ENCODE measurements at places on chromosomes 11 and 22.
A peak's percentile ranks its signal among the peaks of the same experiment; 100 is the strongest.

DNA sequence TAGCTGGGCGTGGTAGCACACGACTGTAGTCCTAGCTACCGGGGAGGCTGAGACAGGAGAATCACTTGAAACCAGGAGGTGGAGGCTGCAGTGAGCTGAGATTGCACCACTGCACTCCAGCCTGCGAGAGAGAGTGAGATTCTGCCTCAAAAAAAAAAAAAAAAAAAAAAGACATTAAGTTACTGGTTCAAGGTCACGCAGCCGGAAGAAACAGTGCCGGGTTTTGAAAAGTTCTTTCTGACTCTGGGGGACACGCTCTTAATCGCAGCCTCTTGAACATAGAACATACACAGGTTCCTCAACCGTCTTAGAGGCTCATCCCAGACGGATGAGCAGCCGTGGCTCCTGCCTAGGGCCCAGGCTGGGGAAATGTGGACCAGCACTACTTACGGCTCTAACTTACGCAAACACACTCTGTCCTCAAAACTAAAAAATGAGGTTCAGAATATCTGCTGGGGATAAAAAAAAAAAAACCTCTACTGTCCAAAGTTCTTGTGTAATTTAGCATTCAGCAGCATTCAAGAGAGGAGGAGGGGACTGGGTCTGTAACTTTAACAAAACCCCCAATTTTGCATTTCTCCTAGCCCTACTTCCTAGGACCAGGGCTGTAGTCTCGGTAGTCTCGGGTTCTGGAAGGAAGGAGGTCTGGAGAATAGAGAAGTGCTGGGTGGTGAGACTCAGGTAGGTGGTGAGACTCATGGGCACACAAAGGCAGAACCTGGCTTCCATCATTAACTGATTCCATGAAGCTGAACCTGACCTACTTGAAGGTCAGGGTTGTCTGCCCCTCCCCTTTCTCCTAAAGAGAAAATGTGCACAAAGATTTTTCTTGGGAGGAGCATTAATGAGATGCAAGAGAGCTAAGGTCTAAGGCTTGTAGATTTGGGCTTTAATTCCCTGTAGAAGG is 6.0 kb downstream of the SPTBN2 start:
- peak; percentile 71 for DNase-seq

DNA sequence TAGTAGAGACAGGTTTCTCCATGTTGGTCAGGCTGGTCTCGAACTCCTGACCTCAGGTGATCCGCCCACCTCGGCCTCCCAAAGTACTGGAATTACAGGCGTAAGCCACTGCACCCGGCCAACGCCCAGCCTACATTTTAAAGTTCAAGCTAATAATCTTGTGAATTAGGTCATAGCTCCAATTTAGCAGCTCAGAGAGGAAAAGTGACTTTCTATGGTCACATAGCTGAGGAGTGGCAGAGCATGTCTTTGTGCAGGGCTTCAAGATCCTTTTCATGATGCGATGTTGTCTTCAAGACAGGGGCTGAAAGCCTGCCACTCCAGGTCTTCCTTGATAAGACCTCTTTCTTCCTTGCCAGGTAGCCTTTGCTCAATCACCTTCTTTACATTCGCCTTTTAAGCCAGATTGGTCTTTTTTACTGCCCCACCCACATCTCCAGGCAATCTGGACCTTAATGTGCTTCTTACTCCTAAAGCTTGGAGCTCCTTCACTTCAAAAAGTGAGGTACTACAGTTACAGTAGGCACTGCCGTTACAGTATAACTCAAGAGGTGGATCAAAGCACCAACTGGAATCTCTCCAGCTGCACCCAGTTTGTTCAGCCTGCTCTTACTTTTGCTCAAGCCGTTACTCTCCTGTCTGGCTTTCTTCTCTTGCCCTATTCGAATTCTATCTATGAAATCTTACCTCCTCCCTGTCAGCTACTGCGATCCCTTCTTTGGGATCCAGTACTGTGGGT is 18.2 kb downstream of the YWHAH start:
- no peak for DNase-seq

DNA sequence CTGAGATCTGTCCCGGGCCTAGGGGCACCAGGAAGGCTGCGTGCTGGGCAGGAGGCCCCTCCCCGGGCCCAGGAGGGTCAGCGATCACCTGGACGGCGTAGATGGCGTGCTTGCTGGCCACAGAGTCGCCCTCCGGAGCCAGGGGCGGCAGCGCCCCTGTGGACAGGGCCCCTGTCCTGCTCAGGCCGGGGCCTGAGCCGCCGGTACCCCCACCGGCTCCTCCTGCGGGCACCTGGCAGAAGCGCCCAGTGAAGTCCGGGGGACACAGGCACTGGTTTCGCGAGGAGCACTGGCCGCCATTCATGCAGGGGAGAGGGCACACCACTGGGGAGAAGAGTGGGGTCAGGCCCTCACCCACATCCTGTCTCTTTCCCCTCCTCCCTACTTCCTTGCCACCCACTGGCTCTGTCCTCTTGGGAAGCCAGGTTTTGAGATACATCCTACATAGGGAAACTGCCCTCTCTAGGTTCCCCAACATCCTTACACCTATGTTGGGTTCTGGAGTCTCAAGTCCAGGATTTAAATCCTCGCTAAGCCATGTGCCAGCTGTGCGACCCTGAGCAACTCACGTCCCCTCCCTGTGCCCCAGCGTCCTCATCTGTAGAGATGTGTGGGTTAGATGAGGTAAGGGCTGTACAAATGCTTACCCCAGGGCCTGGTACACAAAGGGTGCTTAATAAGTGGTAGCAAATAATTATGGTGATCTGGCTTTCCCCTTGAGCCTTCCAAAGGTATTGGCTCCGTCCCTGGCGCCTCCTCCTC is 3.9 kb downstream of the LTBP3 start:
- DNase-seq, result no peak

- no peak for DNase-seq
These were observed 239.5 kb downstream of the NTM start for GRCh38 chr11:131609921-131610320.

DNA sequence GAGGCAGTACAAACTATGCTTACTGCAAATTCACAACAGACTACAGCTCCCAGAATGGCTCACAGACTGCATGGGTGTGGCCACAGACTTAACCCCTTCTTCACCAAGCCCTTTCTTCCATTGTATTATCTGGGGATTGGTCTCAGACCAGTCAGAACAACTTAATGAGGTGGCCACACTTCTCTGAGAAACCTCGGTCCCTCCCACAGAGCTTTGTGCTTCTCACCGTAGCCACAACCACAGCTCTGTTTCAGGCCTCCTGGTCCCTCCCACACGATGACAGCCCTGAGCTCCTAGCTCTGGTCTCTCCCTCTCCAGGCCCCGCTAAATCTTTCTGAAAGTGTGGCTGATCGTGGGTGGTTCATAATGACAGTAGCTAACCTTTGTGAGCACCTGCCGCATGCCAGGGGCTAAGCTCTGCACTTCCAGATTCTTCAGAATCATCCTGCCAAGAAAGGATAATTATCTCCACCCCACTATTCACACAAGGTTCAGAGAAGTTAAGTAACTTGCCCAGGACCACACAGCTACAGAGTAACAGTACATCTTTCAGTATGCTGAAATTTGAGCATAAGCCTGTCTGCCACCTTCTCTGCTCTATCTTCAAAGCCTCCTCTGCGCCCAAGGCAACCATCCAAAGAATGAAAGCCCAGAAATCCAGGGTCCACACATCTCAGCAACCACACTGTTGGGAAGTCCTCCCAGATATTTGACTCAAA is 5.4 kb downstream of the PDE2A start:
- DNase-seq, result no peak

DNA sequence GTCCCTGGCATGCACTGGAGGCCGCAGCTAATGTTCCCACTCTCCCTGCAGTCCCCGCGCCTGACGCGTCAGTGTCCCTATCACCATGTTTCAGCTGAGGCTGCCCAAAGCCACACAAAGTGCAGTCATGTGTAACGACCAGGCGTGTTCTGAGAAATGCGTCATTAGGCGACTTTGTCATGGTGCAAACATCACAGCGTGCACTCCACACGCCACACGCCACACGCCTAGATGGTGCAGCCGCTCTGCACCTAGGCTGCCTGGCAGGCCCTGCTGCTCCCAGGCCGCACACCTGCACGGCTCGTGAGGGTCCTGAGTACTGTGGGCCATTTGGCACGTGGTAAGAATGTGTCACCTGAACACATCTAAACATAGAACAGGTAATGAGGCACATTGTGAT is 2.4 kb downstream of the CRELD2 start:
- no peak for DNase-seq

- DNase-seq, result no peak
These were observed 60.7 kb downstream of the STK33 start for GRCh38 chr11:8533332-8533731.

DNA sequence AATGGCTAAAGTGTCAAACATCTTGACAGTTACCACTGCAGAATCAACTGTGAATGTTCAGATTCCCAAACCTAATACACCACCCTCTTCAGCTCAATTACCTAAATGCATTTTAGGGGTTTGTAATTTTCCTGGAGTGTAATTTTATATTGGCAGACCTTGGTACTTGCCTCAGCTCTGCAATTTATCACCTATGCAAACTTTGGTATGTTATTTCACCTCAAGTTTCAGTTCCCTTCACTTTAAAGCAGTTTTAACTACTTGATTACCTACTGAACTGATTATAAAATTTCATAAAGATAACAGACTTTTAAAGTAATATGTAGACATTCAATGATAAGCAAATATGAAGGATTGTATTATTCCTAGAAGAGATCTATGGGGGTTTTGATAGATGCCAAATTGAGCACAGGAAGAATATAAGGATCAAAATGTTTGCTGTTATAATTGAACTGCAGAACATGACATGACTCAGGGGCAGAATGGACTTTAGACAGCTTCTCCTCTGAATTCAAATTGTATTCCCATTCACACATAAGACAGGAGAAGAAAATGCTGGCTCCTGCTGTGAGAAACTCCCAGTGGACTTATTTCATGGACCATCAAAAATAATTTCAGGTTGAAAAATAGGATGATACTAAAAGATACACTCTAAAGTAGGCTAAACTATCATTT is 491.5 kb upstream of the LUZP2 start:
- DNase-seq, result no peak

Data from testis (tissue), 5 donors.